ENCODE measurements at places on chromosomes 2 and 18. TPM values are rescaled to one million over a fixed set of nuclear protein-coding genes. Genes with fewer than 3 reads are reported as not detected.

GRCh38 chr18:58405107-58405898 lies 223.6 kb downstream of the ALPK2 start:
- no peaks in the 10 kb centered on the region for H3K4me1 ChIP-seq
- no peak overlapping the region for H3K27ac ChIP-seq
- DNase-seq = no peak
- H3K36me3 ChIP-seq = no peaks in the 10 kb centered on the region
- H3K4me3 ChIP-seq = no peak overlapping the region

CRYGD gene
- not detected for total RNA-seq

DNA sequence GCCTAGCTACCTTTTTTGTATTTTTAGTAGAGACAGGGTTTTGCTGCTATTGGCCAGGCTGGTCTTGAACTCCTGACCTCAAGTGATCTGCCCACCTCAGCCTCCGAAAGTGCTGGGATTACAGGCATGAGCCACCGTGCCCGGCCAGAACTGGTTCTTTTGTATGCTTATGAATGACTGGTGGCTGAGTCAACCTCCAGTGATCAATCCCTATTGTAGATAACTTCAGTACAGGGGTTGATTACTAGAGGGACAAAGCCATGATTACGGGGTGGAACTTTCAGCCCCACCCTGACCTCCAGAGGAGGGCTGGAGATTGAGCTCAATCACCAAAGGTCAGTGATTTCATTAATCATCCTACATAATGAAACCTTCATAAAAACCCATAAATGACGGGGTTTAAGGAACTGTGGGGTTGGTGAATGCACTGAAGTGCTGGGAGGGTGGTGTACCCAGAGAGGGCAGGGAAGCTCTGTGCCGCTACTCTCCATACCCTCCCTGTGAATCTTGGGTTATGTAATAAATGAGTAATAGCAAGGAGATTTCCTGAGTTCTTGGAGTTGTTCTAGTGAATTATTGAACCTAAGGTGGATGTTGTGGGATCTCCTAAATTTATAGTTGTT lies 281.8 kb upstream of the CXCR4 start:
- H3K27ac ChIP-seq = no peak overlapping the region
- peaks cover 28% of the 10 kb centered on the region for H3K27me3 ChIP-seq
- peaks cover 11% of the 10 kb centered on the region for H3K4me1 ChIP-seq
- no peak overlapping the region for H3K4me3 ChIP-seq
- no peak for DNase-seq

EFHD1 gene
- total RNA-seq = 0.48 TPM

DNA sequence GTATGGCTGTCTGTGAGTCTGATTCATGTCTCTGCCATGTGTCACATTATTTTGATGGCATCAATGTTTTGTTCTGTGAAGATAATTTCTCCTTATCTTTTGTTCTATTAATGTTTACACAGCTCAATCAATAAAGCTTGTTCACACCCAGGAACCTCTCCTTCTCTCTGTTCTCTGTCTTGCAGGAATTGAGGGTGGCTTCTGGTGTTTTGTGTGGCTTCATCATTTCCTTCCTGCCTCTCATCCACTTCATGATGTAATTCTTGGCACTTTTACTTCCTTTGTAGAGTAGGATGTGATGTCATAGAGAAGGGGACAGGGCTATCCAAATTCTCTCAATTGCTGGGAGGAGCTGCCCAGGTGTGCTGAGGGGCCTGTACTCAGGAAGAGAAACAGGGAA lies 27.2 kb downstream of the ASXL3 start:
- H3K27ac ChIP-seq = no peak overlapping the region
- H3K27me3 ChIP-seq = no peaks in the 10 kb centered on the region
- no peak for DNase-seq
- no peaks in the 10 kb centered on the region for H3K36me3 ChIP-seq

GRCh38 chr2:11722292-11723060 lies 24.0 kb upstream of the LPIN1 start:
- no peak for DNase-seq
- peaks cover 39% of the 10 kb centered on the region for H3K27me3 ChIP-seq
- H3K36me3 ChIP-seq = no peaks in the 10 kb centered on the region
- no peak overlapping the region for H3K27ac ChIP-seq
- H3K4me3 ChIP-seq = no peak overlapping the region

PRADC1 gene
- total RNA-seq = 11.4 TPM

DNA sequence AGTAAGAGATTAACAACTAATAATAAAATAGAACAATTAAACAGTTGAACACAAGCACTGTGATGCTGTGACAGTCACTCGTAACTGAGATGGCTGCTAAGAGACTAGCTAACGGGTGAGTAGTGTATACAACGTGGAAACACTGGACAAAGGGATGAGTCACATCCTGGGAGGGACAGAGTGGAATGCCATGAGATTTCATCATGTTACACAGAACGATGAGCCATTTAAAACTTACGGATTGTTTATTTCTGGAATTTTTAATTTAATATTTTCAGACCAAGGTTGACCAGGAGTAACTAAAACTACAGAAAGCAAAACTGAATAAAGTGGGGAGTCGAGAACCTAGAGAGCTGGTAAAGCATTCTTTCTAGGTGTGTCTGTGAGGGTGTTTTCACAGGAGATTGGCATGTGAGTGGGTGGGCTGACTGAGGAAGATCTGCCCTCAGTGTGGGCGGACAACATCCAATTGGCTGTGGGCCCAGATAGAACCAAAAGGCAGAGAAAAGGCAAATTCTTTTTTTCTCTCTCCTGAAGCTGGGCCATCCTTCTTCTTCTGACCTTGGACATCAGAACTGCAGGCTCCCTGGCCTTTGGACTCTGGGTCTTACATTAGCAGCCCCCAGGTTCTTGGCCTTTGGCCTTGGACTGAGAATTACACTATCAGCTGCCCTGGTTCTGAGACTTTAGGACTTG lies 14.6 kb downstream of the TMSB10 start:
- H3K36me3 ChIP-seq = peaks cover 2% of the 10 kb centered on the region
- peak overlapping the region; percentile 48 for H3K4me3 ChIP-seq
- H3K27me3 ChIP-seq = no peaks in the 10 kb centered on the region
- peak overlapping the region; percentile 93 for H3K27ac ChIP-seq
- DNase-seq = no peak

PLA2R1 gene
- not detected for total RNA-seq

DNA sequence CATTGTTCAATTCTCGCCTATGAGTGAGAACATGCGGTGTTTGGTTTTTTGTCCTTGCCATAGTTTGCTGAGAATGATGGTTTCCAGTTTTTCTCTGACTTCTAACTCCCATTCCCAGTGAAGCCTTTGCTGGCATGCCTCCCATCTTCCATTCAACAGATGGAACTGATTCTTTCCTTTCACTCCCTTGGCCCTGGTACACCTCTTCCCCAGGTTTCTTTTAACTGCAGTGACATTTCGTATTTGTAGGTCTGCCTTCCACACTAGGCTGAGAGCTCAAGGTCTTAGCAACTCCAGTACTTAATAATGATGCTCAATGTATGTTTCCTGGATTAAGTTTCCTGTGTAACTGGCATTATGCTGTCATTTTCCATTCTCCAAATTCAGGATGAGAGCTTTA lies 48.5 kb downstream of the GAREM1 start:
- no peak for DNase-seq
- peaks cover 3% of the 10 kb centered on the region for H3K27me3 ChIP-seq
- no peaks in the 10 kb centered on the region for H3K36me3 ChIP-seq
- H3K4me1 ChIP-seq = no peaks in the 10 kb centered on the region
- H3K27ac ChIP-seq = no peak overlapping the region
- H3K4me3 ChIP-seq = no peak overlapping the region

GRCh38 chr18:55326134-55326533 lies 261.9 kb downstream of the TCF4 start:
- no peak overlapping the region for H3K4me3 ChIP-seq
- no peak overlapping the region for H3K27ac ChIP-seq
- H3K27me3 ChIP-seq = peaks cover 35% of the 10 kb centered on the region
- DNase-seq = no peak
- peaks cover 6% of the 10 kb centered on the region for H3K4me1 ChIP-seq

GRCh38 chr2:37616677-37617005 lies 54.8 kb downstream of the CDC42EP3 start:
- H3K27ac ChIP-seq = no peak overlapping the region
- H3K36me3 ChIP-seq = no peaks in the 10 kb centered on the region
- H3K27me3 ChIP-seq = peaks cover 3% of the 10 kb centered on the region
- DNase-seq = no peak

- DNase-seq = no peak
- no peak overlapping the region for H3K4me3 ChIP-seq
- no peaks in the 10 kb centered on the region for H3K36me3 ChIP-seq
- peaks cover 8% of the 10 kb centered on the region for H3K27me3 ChIP-seq
These were observed 59.8 kb downstream of the TRIB2 start for GRCh38 chr2:12776521-12776961.

SP9 gene
- not detected for total RNA-seq

LIMS3 gene
- total RNA-seq = not detected

DNA sequence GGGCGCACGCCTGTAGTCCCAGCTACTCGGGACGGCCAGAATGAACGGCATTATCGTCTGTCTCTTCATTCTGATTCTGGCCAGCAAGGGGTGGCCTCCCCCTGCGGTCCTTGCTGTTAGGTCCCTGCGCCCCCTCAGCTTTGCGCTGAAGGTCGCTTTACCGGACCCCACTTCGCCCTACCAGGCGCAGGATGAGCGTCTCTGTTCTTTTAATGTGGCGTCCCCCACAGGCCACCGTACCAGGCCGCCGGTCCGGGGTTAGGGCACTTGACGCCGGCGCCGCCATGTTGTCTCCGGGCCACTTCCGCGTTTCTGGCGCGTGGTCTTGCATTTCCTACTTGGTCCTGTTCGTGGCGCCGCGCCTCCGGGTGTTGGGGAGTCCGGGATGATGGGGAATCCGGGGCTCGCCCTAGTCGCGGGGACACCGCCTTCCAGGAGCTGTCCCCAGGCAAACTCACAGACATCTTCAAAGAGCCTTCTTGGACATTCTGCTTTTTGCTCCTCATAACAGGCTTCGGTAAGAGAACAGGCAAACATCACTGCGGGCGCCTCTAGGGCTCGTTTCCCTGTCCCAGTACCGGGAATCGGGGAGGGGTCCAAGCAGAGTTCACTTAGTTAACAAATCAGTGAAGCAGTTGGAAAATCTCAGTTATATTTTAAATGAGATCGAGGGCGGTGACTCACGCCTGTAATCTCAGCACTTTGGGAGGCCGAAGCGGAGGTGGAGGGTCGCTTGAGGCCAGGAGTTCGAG lies 8.5 kb upstream of the NARS1 start:
- DNase-seq = peak; percentile 91
- no peaks in the 10 kb centered on the region for H3K27me3 ChIP-seq
- H3K36me3 ChIP-seq = peaks cover 6% of the 10 kb centered on the region
- H3K4me3 ChIP-seq = peak overlapping the region; percentile 92
- peaks cover 14% of the 10 kb centered on the region for H3K4me1 ChIP-seq

KATNAL2 gene
- 0.23 TPM for total RNA-seq

- no peak overlapping the region for H3K27ac ChIP-seq
- H3K4me3 ChIP-seq = no peak overlapping the region
These were observed 42.8 kb downstream of the CCDC102B start for GRCh38 chr18:68840554-68841263.

SPDYA gene
- 1.8 TPM for total RNA-seq

- H3K27me3 ChIP-seq = no peaks in the 10 kb centered on the region
- no peaks in the 10 kb centered on the region for H3K36me3 ChIP-seq
- H3K4me3 ChIP-seq = no peak overlapping the region
- no peak for DNase-seq
- peak overlapping the region; percentile 20 for H3K27ac ChIP-seq
These were observed 151.6 kb downstream of the RTN4 start for GRCh38 chr2:54898456-54899226.

GRCh38 chr2:202494300-202495229 lies 118.4 kb downstream of the BMPR2 start:
- H3K27me3 ChIP-seq = no peaks in the 10 kb centered on the region
- no peak for DNase-seq
- no peak overlapping the region for H3K4me3 ChIP-seq
- H3K4me1 ChIP-seq = no peaks in the 10 kb centered on the region
- no peaks in the 10 kb centered on the region for H3K36me3 ChIP-seq

- no peak for DNase-seq
- peaks cover 12% of the 10 kb centered on the region for H3K4me1 ChIP-seq
- no peak overlapping the region for H3K27ac ChIP-seq
These were observed 25.3 kb downstream of the EMILIN2 start for GRCh38 chr18:2872095-2872494.

GPAT2 gene
- total RNA-seq = 19.1 TPM

DNA sequence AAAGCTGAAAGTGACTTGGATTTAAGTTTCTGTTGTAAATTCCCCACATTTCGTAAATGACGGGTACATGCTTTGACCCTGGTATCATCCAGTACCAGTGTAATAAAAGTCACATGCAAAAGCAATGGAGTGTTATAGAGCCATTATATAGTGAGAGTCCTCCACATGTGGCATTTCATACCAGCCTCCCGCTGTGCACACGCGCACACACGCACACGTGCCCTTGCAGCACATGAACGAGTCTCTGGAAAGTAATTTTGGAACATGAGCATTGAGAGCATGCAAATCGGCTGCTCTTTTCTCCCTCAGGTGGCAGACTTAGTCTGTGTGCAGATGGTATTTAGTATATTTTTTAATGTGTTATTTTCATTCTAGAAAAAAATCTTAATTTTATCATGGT lies 198.1 kb downstream of the ZNF407 start:
- DNase-seq = no peak
- peaks cover 11% of the 10 kb centered on the region for H3K4me1 ChIP-seq
- H3K27ac ChIP-seq = no peak overlapping the region
- no peaks in the 10 kb centered on the region for H3K36me3 ChIP-seq

GRCh38 chr2:63058144-63058920 lies 7.7 kb downstream of the OTX1 start:
- peak overlapping the region; percentile 21 for H3K4me3 ChIP-seq
- peaks cover 38% of the 10 kb centered on the region for H3K4me1 ChIP-seq
- DNase-seq = no peak

DNA sequence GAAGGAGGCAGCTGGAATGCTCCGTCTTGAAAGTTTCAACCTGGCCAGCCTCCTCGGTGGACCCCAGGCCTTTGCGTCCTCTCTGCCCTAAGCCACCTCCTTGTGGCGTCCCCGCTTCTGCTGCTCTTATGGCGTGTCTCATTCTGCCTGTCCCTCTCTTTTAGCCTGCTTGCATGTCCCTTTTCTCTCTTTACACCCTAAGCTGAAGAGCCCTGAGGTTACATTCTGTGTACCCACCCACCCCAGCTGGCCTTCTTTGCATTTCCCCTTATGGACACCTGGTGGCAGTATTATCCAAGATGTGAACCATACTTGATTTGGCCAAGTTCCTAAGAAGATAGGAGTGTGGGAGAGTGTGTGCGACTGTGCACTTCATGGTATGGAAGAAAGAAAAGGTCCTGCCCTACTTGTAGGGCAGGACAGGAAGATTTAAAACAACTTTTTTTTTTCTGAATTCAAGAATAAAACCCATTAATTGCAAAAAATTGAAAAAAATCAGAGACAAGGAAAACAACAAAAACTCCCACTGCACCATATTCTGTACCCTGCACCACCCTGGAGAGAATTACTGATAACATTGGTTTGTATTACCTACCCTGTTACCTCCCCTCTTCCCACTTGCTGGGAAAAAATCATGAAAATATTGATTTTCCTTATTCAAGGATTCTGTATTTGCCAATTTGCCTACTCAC lies 77.4 kb downstream of the DYSF start:
- H3K27me3 ChIP-seq = peaks cover 2% of the 10 kb centered on the region
- H3K36me3 ChIP-seq = no peaks in the 10 kb centered on the region
- H3K4me3 ChIP-seq = no peak overlapping the region
- no peak for DNase-seq
